ENCODE measurements at places on chromosomes 13 and 19.
A peak's percentile ranks its signal among the peaks of the same experiment; 100 is the strongest.

GRCh38 chr19:15666883-15667282 is 6.0 kb upstream of the CYP4F12 start:
- DNase-seq, result no peak

DNA sequence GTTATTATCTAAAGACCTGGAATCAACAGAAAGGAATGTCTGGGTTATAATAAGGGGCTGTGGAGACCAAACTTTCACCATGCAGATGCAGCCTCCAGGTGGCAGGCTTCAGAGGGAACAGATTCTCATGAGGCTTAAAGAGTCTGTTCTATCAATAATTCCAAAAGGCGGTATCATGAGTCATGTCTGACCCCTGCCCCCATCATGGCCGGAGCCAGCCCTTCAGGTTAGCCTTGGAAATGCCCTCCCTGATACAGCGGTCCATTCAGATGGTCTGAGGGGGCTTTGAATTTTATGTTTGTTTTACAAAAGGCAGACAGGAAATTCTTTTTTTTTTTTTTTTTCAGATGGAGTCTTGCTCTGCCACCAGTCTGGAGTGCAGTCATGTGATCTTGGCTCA is 21.7 kb upstream of the LAMP1 start:
- DNase-seq, result peak; percentile 28

DNA sequence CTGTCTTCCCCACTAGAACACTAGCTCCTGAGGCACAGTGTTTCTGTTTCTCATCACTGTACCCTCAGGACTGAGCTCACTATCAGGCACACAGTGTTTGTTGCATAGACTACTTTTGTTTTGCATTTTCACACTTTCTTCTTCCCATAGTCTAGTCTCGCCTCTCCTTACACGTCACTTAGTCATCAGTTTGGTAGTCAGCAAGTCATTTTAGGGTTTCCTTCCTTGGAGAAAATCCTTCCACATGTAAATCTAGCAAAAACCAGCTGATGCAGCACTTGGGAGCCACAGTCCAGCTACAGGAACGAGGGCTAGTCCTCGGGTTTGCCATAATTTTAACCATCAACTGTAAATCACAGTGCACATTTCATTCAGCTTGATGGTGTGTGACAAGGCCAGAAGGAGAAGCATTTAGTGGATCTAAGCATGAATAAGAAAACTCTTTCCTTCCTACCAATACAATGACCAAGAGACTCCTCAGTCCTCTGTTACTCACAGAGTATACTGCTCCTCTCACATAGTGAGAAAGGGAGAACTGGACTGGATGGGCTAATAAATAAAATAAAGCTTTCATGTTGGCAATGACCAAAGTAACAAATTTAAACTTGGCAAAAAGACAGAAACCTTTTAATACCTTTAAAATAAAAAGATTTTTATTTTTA is 221.0 kb downstream of the KLF12 start:
- DNase-seq, result no peak

GRCh38 chr13:73336773-73337172 is 278.0 kb downstream of the KLF5 start:
- DNase-seq, result no peak

DNA sequence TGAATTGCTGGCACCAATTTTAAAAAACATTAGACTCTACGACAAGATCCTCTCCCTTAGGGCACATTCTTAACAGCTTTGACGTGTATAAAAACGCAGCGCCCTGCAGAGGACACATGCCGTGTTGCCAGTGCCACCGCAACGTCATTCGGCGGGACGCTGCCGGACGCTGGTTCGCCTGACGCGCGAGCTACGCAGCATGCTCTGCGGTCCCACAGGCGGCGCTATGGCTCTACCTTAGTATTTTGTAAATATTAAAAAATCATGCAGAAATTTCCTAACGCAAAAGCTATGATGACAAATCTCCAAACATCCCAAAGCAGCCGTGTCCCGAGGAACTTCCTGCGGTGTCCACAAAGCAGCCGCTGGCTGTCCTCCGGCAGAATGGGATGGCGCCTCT is 4.2 kb upstream of the ADPRHL1 start:
- no peak for DNase-seq

DNA sequence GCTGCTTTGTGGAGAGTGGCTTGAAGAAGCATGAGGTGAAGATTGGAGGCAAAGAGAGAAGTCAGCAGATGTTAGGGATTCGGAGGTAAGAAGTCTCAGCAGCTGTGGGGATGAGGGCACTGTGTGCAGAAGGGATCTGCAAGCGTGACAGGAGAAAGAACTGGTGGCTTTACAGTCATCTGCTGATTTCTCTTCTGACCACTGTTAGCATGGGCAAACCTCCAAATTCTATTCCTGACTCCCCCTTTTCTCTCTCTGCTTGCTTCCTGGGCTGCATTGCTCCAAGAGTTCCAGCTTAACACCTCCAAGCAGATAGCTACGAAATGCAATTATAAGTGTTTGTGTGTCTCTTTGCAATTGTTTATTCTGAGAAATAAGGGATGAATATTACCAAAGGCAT is 159.6 kb downstream of the GGACT start:
- DNase-seq, result no peak

DNA sequence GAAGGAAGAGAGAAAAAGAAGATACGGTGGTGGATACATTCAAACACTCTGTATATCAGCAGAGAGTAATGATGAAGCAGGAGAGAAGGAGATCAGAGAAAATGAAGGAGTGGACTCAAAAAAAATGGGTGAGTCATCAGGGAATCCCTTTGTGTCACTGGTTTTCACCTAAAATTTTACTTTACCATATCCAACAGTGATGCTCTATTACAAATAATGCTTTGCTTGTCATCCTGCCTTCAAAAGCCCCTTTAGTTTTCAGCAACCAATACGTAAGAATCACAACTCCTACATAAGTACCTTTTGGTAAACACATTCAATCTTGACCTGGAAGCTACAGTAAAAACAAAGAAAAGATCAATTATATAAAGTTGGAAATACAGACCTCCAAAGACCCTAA is 88.8 kb downstream of the ENOX1 start:
- DNase-seq, result no peak

DNA sequence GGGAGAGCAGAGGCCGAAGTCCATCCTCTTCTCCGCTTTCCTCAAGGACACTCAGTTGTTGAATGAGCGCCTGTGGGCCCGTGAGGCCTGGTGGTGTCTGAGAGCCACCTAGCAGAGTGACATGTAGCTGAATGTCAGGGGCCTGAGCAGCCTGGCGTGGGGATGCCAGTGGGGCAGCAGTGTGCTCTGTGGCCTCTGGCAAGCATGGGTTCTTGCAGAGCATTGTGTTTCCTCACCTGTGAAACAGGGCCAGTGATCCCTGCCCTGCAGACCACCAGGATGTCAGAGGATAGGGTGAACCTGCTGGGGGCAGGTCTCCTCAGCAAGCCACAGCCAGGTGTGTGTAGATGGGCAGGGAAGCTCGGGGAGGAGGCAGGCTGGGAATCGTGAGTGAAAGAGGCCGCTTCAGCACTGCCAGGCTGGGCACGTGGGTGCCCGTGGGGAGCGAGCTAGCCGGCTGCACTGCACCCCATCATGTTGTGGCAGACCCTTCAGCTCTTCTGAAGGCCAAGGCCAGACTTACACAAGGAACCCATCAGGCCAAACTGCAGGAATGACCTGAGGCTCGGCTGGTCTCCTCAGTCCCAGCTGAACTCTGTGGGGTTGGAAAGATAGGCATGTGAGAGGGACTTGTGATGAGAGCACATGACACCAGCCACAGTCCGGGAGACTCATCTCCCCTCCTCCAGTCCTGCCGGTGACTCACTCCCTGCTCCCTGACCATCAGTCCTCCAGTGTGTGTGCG is 5.0 kb downstream of the PPP1R37 start:
- DNase-seq, result no peak

- no peak for DNase-seq
Observed at GRCh38 chr13:79171141-79172061, 234.7 kb downstream of the RBM26 start.
